Cerebellar nuclear complex (tissue), 1 donor: ENCODE measurements at places on chromosomes 4 and X.

DNA sequence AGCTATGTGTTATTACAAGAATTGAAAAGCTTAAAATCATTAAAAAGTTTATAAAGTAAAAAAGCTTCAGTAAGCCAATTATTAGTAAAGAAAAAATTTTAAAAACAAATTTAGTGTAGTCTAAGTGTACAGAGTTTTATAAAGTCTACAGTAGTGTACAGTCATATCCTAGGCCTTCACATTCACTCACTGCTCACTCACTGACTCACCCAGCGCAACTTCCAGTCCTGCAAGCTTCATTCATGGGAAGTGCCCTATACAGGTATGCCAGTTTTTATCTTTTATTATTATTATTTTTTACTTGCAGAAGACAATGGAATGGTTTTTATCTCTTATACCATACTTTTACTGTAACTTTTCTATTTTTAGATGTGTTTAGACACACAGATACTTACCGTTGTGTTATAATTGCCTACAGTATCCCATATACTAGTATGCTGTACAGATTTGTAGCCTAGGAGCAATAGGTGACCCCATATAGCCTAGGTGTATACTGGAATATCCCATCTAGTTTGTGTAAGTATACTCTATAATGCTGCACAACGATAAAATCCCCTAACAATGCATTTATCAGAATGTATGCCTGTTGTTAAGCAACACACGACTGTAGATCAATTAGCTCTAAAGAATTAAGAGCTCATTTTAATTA, 230.7 kb downstream of the DCLK2 start:
- DNase-seq = no peak

DNA sequence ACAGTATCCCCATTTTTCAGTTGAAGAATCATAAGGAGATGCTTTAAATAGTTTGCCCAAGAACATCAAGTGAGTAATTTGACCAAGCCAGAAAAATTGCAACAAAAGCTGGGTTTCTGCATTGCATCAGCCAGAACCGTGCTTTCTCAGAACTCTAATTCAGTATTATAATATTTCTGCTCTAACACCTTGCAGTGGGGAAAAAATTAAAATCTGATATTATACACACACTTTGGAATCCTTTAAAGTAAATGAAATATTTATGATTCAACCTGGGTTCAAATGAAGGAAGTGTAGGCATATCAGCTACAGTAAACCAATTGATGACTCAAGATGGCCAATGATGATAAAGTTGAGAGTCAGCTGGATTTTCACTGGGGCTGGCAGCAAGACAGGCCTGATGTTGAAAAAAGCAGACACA, 387.6 kb upstream of the ZFP42 start:
- DNase-seq = no peak

DNA sequence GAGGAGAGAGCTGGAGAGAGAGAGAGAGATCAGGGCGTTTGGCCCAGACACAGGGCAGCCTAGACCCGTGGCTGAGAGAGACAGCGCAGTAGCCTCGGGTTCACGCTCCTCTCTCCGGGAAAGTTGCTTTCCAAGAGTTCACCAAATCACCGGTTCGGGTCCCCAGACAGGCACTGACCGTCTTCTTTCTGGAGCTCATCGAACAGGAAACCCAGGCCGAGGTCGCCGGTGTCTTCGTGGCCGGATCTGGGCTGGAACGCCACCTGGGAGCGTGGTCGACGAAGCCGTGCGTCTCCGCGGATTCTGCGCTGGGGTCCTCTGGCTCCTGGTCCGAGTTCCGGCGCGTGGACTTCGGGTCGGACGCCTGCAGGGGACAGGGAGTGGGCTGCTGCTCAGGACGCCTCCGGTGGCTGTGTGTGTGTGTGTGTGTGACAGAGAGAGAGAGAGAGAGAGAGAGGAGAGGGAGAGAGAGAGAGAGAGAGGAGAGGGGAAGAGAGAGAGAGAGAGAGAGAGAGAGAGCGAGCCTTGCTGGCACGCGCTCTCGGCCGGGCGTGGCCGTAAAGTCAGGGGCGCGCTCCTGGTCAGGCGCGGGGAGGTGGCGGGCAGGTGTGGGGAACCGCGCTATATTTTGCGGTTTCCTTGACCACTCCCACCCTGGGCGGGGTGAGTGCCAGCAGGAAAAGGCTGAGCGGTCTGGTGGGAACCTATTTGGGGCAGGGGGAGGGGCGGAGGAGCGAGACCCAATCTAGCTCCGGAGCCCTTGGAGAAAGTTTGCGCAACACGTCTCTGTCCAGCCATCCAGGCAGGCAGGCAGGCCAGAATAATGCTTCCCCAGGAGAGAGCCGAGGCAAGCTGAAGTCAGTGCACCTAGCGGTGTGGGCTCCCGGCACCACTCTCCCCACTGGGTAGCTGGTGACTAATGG, 62.1 kb downstream of the RHOXF2B start:
- DNase-seq = no peak

DNA sequence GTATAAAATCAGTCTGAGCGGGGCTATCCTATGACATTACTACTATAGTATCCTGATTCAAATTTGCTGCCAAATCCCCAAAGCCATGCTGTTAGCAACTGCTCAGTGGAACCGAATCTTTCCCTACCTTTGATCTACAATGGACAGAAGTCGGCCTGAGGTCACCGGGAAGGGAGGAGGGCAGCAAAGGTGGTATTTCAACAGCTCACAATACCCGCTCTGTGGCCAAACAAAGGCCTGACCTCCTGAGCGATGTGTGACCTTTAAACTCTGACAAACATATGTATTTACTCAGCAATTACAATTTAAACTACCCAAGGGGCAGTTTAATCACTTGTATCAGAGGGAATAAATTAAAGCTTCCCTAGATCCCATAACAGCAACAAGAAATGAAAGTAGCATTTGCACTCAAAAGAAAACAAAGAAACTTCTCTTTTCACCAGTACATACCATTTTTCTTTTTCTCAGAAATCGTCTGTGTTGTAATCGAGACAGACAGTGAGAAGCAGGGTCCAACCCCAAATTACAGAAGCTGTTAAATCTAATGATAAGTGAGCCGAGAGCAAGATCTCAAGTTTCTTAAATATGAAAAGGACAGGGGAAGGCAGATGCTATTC, 11.6 kb upstream of the TMEM128 start:
- DNase-seq = no peak

- no peak for DNase-seq
These were observed 26.1 kb downstream of the IGSF1 start for GRCh38 chrX:131262738-131263679.

GRCh38 chrX:70998411-70999027, 67.6 kb upstream of the SLC7A3 start:
- no peak for DNase-seq

GRCh38 chr4:92163348-92163747, 140.4 kb upstream of the GRID2 start:
- no peak for DNase-seq

- no peak for DNase-seq
These were observed 61.3 kb downstream of the CENPC start for GRCh38 chr4:67483868-67484602.

- DNase-seq = no peak
These were observed 163.3 kb upstream of the PRDX4 start for GRCh38 chrX:23503835-23504539.

DNA sequence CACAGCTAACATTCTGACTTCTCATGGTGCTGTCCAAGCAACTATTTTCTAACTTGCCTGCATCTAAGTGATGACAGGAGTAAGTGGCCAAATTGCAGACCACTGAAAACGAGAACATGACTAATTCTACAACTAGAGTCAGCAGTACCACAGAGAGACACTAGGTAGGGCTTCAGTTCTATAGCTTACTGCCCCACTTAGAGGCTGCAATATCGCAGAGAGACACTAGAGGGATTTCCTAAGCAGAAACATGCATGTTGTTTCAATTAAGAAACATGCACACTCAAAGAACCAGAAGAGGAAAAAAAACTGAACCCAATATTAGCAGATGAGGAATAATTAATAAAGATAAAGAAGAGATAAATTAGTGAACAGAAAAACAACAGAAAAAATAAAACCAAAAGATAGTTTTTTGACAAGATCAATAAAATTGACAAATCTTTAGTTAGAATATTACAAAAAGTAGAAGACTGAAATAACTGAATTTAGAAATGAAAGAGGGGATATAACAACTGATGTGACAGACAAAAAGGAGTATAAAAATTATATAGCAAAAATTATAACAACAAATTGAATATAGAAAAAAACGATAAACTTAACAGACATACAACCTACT, 100.8 kb downstream of the SPIN4 start:
- DNase-seq = no peak

DNA sequence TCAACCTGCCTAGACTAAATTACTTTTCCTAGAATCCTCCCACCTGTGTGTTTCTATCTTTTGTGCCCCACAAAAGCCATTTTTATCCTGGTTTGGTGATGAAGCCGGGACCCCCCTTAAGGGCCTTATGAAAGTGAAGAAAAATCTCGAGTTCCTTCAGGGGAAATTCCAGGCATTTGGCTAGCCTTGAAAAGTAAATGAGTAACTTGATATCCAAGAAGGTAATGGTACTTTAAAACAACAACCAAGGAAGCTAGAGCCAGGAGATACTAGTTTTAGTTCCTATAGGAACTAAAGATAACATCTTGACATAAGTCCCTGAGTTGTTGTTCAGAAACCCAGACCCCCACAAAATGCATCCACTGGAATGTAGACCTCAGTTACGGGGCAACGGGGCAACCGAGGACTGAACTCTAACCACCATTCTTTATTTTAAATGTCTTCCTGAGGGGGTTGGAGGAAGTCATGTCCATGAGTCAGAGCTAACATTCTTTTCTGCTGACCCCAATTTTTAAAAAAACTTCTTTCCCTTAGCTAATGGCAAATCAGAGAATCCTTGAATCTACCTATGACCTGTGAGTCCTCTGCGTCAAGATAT, 73.9 kb downstream of the VCX3A start:
- DNase-seq = no peak

DNA sequence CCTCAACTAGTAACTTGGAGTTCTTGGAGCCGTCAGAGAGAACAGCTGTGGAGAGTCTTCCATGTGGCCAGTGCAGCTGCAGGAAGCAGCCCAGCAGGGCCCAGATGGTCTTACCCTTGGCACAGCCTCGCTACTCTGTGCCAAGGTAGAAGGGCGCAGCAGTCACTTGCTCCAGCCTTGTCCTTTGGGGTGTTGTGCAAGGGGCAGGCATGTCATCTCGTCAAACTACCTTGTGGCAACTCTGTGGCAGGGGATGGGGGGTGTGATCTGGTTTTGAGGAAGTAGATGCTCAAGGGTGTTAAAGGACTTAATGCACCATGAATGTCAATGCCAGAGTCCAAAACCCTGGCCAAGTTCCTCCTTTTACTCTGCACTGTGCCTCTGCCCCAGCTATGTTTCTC, 34.2 kb upstream of the TBC1D14 start:
- no peak for DNase-seq

DNA sequence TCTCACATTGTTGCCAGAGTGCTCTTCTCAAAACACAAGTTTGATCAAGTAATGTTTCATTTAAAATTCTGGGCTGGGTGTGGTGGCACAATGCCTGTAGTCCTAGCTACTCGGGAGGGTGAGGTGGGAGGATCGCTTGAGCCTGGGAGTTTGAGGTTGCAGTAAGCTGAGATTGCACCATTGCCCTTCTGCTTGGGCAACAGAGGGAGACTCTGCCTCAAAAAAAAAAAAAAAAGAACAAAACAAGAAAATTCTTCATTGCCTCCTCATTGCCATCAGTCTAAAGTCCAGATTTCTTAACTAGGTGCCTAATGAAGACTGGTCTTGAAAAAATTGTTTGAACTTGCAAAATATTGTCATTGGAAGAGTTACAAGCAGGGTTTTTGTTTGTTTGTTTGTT, 120.1 kb downstream of the MFAP3L start:
- no peak for DNase-seq

DNA sequence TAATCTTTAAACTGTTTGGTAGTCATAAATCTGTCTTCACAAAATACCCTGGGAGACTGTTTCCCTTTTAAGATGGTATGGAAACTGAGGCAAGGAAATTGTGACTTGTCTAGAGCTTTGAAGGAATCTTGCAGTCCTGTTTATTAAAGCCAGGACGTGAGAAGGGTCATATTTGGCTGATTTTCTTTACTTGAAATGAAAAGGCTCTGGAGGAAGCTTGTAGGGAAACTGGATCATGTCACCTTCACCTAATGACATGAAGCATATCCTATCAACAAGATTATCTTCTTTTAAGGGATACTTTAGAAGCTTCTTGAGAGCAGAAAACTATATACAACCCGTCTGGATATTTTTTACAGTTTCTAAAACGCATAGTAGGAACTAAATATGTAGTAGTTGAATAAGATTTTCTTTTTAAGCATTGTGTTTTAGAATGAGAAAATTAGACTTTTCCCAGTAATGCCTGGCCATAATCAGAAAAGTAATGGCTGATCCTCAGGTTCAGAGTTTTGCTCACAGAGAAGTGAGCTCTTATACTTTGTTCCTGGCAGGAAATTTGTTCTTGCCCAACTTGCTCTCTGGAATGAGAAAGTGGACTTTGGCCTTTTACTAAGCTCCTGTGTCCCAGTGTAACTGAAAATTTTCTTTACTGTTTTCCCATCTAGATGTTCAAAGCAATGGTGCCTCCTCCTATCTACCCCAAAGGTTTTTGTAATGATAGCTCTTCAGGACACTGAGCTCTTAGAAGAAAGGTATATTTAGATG, 136.8 kb upstream of the AFF2 start:
- no peak for DNase-seq
